Activated T-helper 1 cell treated with Interleukin-2 at 50 U/mL for 16 hours (primary cell): ENCODE measurements at places on chromosomes 2 and 18.

DNA sequence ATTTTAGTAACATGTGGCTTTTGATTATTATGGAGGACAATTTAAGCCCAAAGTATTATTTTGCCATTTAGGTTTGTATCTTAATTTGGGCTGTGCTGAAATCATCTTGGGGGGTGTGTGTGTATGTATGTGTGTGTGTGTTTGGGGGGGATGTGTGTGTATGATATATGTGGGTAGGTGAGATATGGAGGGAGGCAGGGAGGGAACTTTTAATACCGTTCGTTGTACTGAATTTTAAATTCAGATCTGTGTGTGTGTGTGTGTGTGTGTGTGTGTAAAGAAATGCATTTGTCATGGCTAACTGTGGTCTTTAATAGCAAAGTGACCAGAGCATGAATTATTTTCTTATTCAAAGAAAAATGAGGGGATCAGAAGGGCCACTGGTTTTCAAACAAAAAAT, 113.7 kb downstream of the LTBP1 start:
- DNase-seq, result no peak

DNA sequence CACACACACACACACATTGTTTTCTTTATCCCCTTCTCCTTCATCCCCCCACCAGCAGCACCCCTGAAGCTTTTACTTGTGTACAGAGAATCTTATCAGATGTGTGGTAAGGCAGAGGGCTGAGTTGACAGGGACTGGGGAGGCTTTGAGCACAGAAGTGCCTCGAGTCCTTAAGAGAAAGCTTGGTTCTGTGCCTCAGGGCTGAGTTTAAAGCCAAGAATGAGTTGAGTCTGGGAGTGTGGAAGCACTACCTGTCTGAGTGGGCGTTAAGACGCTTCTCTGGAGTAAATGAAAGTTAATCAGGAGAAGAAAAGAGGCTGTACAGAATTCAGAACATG, 2.7 kb downstream of the ID2 start:
- no peak for DNase-seq

DNA sequence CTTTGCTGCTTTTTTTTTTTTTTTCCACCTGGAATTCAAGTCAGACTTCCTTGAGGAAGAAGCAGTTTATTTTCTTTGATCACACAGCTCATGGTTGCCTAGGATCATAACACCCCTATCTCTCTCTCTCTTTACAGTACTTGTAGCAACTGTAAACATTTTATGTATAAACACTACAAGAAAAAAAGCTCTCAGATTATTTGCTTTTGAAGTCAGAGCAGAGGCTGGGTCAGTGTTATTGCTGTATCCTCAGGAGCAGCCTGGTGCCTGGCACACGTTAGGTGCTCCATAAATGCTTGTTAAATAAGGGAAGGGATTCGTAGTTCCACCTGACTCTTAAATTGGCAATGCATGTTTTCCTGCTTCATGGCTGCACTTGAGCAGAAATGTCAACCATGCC, 221.2 kb downstream of the TGIF1 start:
- DNase-seq, result no peak

- no peak for DNase-seq
Measured at GRCh38 chr2:98333922-98334321, 12.3 kb upstream of the CNGA3 start.

- no peak for DNase-seq
Measured at GRCh38 chr2:4180631-4181030, 477.3 kb downstream of the DCDC2C start.

- no peak for DNase-seq
Measured at GRCh38 chr2:74845217-74845751, 11.4 kb downstream of the HK2 start.

DNA sequence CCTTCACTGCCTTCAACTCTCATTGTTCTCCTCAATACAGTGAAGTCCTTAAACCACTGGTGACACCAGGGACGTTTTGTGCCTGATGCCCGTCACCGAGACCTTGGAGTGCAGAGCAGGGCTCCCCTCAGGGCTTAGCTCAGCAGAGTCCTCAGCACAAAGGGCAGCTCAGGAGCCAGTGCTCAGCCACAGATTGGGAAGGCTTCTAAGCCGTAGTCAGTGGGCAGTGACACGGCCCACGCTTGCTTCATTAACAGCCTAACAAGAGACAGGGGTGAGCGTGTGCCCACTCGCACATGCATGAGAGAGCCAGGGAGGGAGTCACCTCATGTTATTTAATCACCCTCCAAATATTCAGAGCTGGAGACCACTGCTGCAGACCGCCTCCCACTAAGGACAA, 137.5 kb downstream of the SH3RF3 start:
- DNase-seq, result no peak

DNA sequence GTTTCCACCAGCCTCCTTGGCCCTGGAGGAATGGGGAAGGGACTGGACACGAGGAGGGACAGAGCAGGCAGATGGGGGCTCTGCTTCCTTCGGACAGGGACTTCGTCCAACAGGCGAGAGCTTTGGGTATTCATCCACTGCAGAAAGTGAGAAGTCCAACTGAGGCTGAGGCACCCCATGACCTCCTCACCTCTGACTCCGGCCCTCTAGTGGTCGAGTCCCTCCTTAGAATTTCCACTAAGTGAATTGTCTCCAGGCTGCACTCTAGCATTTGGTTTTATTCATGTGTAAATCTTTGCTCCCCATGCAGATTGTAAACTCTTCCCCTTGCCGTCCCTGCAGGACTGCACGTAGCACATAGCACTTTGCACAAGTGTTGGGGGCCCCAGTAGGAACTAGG, 75.6 kb downstream of the TMEM247 start:
- no peak for DNase-seq

- no peak for DNase-seq
Measured at GRCh38 chr2:239882781-239883180, 142.4 kb downstream of the NDUFA10 start.

GRCh38 chr2:219443016-219443696, 8.5 kb downstream of the SPEG start:
- DNase-seq, result no peak

GRCh38 chr18:58045242-58046092, 1.4 kb downstream of the NEDD4L start:
- DNase-seq, result no peak
